ENCODE measurements at places on chromosomes 7 and 10.

- DNase-seq: peak; percentile 96
These were observed 72.6 kb downstream of the PFKFB3 start for GRCh38 chr10:6275022-6275997.

DNA sequence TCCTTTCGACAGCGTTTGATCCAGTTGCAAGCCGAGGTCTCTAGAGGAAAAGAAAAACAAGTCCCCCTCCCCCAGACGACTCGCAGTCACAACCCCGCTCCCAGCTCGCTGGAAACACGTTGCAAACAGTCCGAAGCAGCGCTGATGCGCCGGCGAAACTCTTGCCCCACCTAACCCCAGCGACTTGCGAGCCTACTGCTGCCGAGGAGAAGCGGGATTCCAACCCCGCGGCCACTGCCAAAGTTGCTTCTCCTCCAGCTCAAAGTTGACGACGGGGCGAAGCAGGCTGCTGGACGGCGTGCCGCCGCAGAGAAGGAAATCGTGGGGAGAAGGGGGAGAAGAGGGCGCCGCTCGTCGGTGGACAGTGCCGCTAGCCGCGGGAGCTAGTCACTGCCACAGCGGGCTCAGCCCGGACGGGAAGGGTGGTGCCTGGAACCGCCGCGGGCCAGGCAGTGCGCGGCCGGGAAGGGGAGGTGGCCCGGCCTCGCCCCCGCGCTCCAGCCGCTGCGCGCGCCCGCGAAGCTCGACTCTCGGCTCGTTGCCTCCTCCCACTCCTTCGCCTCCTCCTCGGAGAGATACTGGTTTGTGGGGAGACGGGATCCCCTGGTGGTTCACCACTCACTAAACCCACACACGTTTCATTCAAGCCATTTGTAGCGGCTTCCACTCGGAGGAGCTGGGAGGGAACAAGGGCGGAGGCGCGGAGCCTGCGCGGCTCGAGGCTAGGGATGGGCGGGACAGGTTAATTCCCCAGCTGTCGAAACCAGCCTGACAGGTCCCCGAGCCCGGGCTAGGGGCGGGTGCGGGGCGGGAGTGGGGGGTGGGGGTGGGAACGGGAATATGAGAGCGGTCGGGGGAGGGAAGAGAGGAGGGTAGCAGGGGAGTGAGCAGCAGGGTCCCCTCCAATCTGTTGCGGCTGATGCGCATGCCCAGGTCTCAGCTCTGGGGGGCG is at the start of gene GPR37:
TSS of gene GPR37 (minus strand) at position 392 of the 952 bp plus-strand sequence. CDS start 816 bp downstream, outside the sequence.
- DNase-seq: peak; percentile 45

DNA sequence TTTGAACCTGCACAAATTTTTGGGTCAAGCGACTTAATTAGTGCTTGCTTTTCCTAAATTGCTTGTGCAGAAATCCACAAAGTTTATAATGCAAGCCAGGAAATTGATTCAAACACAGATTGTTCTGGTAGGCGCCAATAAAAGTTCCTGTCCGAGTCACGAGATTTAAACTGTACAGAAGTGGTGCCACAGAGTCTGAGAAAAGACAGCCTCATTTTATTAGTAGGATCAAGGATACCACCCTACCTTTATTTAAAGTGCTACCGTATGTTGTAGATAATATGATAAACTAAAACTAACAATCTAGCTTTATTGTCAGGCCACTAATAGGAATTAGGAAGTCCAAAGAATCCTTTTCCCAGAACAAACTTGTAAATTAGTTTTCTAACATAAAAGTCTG is 696.7 kb downstream of the TNS3 start:
- DNase-seq: no peak

GRCh38 chr7:151008511-151009323 is 15.6 kb downstream of the ATG9B start:
- DNase-seq: peak; percentile 94

GRCh38 chr10:62813453-62813852 is 2.7 kb downstream of the EGR2 start:
- DNase-seq: no peak

GRCh38 chr10:132420981-132421846 is 24.2 kb downstream of the PWWP2B start:
- DNase-seq: no peak

GRCh38 chr10:123303581-123304337 is 149.6 kb downstream of the BUB3 start:
- DNase-seq: no peak

- peak; percentile 58 for DNase-seq
These were observed 944 bp downstream of the RHBDD2 start for GRCh38 chr7:75879771-75880184.

GRCh38 chr7:29284696-29285443 is 90.3 kb downstream of the CHN2 start:
- no peak for DNase-seq

DNA sequence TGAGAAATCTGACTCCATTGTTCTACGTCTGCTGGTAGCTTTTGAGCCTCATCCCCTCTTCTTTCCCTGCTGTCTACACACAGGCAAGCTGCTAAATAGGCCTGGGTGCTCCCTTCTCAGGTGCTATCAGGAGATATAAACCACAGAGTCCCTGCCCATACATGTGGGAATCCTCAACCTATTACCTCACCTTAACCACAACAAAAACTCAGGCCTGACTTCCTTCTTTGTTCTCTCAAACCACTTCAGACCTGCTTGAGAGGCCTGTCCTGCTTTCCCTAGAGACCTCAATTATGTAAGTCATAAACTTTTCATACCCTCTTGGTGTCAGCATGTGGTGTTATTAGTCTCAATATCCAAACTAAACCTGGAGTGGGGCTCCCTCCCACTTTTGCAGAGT is 75.0 kb upstream of the MAGI2 start:
- no peak for DNase-seq

DNA sequence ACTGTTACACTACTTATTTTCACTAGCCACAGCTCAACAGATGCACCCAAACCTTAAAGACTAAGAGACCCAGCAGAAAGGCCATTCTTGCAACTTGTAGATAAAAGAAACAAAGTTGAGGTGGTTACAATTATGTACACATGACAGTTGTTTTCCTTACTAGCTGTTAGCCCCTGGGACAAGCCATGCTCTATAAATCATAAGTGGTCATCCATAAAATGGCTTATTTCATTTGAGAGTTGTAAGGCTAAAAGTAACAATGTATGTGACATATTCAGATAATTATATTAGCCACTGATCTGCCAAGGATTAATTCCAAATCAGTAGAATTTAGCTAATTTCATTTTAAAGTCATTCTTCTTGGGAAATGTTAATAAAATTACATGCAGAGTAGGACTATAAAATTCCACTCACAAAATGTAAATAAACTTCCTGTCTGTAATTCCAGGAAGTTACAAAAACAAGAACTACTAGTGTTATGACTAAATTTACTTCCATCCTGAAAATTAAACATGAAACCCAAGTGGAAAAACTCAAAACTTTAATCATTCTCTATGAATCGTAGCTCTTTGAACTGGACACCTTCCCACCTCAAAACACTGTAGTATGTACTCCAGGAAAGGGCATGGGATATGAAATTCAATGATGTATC is 13.3 kb downstream of the SLC37A3 start:
- no peak for DNase-seq

- DNase-seq: no peak
These were observed 417.9 kb downstream of the ANKRD7 start for GRCh38 chr7:118642396-118642795.

DNA sequence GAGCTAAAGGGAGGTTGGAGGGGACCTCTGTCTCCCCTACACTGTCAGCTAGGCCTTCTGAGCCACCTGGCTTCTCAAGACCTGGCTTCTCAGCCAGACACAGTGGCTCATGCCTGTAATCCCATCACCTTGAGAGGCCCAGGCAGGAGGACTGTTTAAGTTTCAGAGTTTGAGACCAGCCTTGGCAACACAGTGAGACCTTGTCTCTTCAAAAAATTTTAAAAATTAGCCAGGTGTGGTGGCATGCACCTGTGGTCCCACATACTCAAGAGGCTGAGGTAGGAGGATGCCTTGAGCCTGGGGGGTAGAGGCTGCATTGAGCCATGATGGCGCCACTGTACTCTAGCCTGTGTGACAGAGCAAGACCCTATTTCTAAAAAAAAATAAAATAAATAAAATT is 33.1 kb downstream of the PIP4K2A start:
- no peak for DNase-seq

- DNase-seq: no peak
These were observed 282.5 kb downstream of the GALNT17 start for GRCh38 chr7:71414490-71414889.

DNA sequence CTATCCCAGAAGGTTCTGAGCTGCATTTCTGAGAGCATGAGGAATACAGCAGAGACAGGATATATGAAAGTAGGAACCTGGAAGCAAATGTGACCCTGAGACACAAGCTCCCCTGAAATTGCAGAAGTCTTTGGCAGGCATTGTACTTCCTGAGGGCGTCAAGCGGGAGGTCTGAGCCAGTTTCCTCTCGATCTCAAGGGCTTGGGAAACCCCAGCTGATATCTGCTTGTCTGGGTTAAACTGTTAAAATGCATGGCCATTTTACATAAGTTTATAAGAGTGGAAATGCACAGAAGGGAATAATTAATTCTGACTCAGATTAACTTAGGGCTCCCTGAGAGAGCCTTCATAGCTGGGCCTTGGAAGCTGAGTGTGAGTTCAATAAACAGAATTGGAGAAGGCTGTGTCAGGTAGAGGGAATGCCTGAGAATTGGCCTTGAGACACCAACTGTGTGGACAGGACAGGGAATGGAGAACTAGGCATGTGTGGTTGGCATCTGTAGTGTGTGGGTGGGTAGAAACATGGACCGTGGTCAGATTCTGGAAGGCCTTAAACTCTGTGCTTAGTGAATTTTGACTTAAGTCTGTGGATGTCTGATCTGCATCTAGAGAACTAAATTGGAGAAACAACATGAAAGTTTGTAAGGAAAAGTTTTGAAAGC is 53.3 kb downstream of the WIPF3 start:
- DNase-seq: no peak

- DNase-seq: peak; percentile 87
These were observed 113.9 kb downstream of the ABLIM1 start for GRCh38 chr10:114544045-114544659.

DNA sequence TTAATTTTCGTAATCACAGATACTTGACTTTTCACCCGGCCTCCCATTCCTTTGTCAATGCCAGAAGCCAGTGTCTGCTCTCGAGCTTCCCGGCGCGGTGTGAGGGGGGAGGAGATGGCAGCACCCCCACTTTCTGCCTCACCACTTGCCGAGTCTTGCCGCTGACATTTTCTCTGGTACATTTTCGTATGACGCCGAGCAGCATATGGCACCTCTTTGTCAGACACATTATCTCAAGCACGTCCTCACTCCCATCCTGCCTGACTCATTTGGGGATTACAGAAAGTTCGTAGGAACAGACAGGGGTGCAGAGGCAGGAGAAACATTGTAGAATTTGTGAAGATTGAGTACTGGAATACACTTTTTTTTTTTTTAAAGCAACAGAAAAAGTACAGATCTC is 60.8 kb upstream of the SORCS3 start:
- no peak for DNase-seq

DNA sequence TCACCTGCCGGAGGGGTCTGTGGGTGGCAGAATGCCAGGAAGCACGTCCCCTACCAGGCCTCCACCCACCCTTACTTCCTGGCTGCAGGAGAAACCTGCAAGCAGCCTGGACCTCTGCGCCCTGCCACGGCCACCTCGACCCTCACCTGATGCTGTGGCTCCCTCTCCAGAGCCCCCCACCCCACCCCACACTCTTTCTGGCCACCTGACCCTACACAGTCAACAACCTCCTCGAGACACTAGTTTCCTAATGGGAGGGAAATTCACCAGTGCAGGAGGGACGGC is 91.3 kb downstream of the PRKAG2 start:
- no peak for DNase-seq

DNA sequence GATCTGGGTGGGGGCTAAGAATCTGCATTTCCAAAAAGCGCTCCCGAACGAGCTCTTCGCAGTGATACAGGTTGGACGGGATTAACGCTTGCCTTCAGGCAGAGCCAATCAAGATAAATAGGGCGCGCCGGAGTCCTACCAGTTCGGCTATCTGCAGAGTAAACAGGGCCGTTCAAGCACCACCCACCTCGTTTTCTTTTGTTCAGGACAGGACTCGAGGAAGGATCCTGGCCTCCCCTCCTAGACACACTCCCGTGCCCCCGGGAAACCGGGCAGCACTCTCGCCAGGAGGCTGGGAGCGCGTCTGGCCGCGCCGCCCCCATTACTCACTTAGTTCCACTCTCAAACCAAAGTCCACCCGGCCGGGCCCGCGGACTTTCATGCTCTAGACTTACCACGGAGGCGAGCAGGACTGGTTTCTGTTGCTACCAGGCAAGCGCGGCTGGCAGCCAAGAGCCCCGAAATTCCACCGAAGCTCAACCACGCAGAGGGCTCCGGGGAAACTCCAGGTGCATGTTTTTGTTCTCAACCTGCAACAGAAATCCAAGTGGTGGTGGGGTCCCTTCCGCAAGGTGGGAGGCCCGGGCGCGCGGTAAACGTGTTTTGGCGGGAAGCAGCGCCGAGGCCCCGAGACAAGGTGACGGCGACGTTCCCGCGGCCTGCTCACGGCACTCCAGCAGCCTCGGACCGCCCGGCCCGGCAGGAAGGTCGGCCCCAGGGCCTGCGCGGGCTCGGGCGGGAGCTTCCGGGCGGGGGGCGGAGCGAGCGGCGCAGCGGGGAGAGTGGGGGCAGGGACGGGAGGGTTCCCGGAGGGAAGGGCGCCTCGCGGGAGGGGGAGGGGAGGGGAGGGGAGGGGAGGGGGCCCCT is 12.7 kb downstream of the HNRNPF start:
- peak; percentile 90 for DNase-seq

DNA sequence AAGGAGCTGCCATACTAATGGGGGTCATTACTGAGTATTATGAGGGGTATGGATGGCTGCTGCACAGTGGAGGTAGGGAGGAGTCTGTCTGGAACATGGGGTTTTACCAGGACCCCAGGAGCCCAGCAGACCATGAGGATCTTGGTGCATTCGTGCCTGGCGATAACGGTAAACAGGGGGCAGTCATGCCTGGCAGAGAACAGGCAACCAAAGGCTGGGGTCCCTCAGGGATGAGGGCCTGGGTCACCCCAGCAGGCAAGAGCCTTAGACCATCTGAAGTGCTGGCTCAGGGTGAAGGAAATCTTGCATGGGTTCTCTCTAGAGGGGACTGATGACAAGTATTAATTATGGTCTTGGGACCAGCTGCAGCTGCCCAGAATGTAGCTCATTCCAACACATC is 46.1 kb downstream of the MYL10 start:
- DNase-seq: no peak

Data from activated CD4-positive, alpha-beta T cell treated with anti-CD3 and anti-CD28 coated beads, Interleukin-10, Interleukin-2, amounts not matched to agents 100 ng/mL and 50 ng/mL, durations not matched to agents 16 hours and 8 hours (primary cell).